ENCODE measurements at places on chromosomes 5 and 9.

- DNase-seq = no peak
Measured at GRCh38 chr9:76619640-76620039, 144.6 kb upstream of the PCA3 start.

GRCh38 chr9:138040446-138041430 is 163.2 kb downstream of the CACNA1B start:
- DNase-seq = no peak

DNA sequence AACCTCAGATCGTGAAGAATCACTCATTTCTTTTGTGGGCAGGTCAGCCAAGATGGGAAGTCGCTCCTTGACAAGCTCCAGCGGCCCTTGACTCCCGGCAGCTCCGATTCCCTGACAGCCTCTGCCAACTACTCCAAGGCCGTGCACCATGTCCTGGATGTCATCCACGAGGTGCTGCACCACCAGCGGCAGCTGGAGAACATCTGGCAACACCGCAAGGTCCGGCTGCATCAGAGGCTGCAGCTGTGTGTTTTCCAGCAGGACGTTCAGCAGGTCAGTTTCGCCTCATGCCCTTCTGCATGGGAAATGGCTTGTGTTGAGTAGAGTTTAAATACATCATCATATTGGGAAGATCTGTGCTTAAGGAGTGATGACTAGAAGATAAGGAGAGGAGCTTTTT is 173.3 kb downstream of the TRIO start:
- no peak for DNase-seq

DNA sequence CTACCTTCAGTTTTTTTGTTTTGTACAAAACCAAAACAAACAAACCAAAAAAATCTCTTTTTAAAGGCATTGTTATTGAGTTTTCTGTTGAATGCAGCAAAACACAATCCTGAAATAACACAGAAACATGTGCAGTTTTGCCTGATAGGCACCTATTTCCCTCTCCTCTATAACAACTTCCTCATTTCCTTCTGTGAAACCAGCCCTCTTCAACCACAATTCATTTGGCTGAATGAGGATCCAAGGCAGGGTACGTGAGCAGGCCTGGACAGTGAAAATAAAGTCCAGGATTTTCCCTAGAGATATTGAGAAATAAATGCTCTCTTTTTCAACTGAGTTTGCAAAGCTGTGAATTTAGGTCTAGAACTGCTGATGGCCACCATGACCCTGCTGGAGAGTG is 134.8 kb upstream of the LARP1 start:
- DNase-seq = no peak

Measured in coronary artery (tissue), 2 donors.